ENCODE measurements at places on chromosomes 13 and 19. TPM values are rescaled to one million over a fixed set of nuclear protein-coding genes. Genes with fewer than 3 reads are reported as not detected.
A peak's percentile ranks its signal among the peaks of the same experiment; 100 is the strongest.

GRCh38 chr19:47057328-47057727 lies 8.9 kb upstream of the TMEM160 start:
- no peak for DNase-seq

DNA sequence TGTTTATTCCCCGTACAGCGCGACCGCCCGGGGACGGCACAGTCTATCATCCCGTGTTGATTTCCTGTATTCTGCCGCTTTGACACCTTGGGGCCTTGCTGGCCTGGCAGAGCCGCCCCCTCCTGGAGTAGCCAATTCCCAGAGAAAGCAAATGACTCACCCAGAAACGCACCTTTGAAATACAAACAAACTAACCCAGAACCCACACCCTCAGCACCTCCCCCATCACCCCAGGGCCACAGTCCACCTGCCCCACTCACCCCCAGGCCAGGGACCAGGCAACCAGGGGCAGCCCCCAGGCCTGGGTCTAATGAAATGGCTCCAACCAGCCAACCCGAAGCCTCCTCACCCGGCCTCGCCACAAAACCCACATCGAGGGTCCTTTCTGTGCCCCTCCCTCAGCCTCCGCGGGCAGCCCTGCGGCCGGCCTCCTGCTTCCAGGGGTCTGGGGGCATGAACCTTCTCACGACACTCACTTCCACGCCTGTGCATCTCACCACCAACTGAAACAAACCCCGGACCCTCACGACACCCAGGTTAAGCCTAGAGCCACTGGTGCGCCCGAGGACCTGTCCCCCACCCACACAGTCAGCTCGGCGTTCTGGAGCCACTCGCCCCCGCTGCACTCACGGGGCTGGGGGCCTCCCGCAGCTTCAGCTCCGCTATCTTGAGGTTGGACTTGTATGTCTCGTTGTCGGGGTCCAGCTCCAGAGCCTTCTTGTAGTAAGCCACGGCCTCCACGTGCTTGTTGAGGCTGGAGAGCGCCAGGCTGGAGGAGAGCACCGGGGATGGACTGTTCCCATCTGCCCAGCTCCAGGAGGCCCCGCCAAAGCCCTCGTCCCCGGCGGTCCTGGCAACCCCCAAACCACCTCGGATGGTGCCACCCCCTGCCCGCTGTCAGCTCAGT lies 20.9 kb downstream of the SGTA start:
- DNase-seq, result no peak

GRCh38 chr19:13102666-13103580 lies at the start of gene LYL1:
Gene LYL1 (minus strand): TSS chr19:13102858. CDS start chr19:13101171, 1,687 bp downstream.
- DNase-seq, result peak; percentile 92

DNA sequence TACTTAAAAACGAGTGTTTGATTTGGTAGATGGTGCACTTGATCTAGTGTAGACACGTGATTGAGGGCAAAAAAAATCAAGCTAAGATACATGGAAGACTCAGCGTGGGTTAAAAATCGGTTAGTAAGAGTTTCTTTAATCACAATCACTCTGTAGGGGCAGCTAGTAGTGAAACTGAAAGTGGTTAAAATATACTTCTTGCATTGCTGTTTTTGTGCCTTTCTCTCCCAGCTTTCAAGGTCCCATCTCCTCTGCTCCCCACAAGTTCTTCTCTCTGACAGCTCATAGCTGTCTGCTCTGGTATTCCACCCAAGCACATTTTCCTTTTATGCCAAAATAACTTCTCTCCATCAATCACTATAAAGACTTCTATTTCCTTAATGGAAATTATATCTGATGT lies 1089.7 kb downstream of the EFNB2 start:
- no peak for DNase-seq

Gene LHFPL6
- total RNA-seq, result 58.2 TPM

Gene PRTN3
- not detected for total RNA-seq

Gene COL4A2
- 384 TPM for total RNA-seq

Gene ZNF559
- total RNA-seq, result 14.7 TPM

Measured in left cardiac atrium (tissue), 4 donors.